Urinary bladder (tissue), 4 donors: ENCODE measurements at places on chromosomes 3 and 15.

- no peak for DNase-seq
Observed at GRCh38 chr15:76337696-76338485, 1.3 kb downstream of the ISL2 start.

- no peak for DNase-seq
Observed at GRCh38 chr3:61701011-61701410, 139.6 kb downstream of the PTPRG start.

DNA sequence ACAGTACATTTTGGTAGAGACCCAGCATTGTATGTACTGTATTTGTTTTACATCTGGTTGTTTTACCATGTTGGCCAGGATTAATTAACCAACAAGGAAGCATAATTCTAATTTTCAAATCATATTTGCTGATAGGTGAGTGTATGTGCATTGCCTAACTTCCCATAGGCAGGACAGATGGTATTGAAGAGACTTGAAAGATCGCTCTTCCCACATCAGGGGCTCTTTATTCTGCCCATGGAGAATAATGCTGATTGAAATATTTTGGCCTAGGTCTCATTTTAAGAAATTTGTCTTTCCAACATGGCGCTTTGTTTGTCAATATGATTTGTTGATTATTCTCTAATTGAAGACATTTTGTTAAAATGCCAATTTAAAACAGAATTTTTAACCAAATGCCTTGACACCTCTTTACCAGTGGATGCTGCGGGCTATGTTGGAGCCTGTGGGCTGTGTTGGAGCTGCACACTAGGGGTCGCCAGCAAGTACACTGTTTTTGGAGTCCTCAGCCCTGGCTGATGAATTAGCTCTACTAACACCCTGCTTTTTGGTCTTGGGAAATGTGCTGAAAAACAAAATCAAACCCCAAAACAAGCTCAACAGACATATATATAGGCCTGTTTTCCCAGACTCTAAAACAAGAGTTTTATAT is 5.3 kb downstream of the P2RY12 start:
- no peak for DNase-seq

- no peak for DNase-seq
Observed at GRCh38 chr3:188185717-188186251, 31.8 kb downstream of the LPP start.

- no peak for DNase-seq
Observed at GRCh38 chr15:83372434-83372891, 74.7 kb upstream of the SH3GL3 start.

GRCh38 chr3:164194842-164195241 is 883.5 kb downstream of the SI start:
- no peak for DNase-seq

GRCh38 chr3:128466840-128467541 is at the start of gene DNAJB8:
TSS of gene DNAJB8 (minus strand) at chr3:128466890. CDS start at chr3:128463245, 3,645 bp downstream.
- DNase-seq, result no peak

GRCh38 chr3:194488055-194488742 is 1.4 kb upstream of the ATP13A3 start:
- DNase-seq, result no peak

- DNase-seq, result no peak
Observed at GRCh38 chr3:157087780-157088600, 72.0 kb downstream of the CCNL1 start.

DNA sequence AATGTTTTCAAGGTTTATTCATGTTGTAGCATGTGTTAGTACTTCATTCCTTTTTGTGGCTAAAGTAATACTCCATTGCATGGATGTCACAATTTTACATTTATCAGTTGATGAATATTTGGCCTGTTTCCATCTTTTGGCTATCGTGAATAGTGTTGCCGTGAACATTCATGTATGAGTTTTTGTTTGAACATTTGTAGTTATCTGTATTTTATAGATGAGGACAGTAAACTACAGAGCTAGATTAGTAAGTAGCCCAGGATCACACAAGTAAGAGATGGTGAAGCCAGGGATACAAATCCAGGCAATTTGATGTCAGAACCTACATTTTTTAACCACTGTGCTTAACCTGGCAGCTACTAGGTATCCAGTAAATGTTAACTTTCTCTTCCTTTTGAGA is 63.2 kb downstream of the ASTE1 start:
- DNase-seq, result no peak

GRCh38 chr15:58520464-58520863 is 88.7 kb downstream of the LIPC start:
- no peak for DNase-seq

- no peak for DNase-seq
Observed at GRCh38 chr15:51185213-51186159, 90.8 kb upstream of the TNFAIP8L3 start.

- DNase-seq, result no peak
Observed at GRCh38 chr15:68583936-68584755, 5.4 kb downstream of the CORO2B start.

DNA sequence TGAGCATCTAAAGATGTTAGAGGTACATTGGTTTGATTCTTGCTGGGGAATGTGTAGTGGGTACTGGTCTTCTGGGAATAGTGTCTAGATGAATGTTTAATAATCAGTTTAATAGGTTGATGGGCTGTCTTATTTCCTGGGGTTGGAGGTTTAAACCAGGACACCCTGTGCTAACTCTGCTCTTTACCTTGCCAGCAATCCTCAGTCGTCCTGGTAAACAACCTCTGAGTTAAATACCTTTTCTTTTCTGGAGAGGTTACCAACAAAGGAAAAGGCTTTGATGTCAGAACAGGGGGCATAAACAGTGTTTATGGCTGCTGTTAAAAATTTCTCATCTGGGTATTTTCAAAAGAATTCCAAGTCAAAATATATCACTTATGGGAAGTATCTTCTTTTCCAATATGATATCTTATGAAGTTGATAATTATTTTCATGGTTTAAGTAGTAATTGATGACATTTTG is 23.5 kb downstream of the MITF start:
- DNase-seq, result no peak

GRCh38 chr3:5690904-5691532 is 503.5 kb downstream of the EDEM1 start:
- no peak for DNase-seq

- DNase-seq, result no peak
Observed at GRCh38 chr3:126040386-126040785, 43.5 kb downstream of the SLC41A3 start.

- peak; percentile 85 for DNase-seq
Observed at GRCh38 chr3:107235928-107236315, 141.3 kb upstream of the CCDC54 start.

GRCh38 chr3:193148688-193149473 is 92.1 kb upstream of the PLAAT1 start:
- no peak for DNase-seq

- DNase-seq, result no peak
Observed at GRCh38 chr3:149860881-149861280, 47.9 kb downstream of the RNF13 start.

DNA sequence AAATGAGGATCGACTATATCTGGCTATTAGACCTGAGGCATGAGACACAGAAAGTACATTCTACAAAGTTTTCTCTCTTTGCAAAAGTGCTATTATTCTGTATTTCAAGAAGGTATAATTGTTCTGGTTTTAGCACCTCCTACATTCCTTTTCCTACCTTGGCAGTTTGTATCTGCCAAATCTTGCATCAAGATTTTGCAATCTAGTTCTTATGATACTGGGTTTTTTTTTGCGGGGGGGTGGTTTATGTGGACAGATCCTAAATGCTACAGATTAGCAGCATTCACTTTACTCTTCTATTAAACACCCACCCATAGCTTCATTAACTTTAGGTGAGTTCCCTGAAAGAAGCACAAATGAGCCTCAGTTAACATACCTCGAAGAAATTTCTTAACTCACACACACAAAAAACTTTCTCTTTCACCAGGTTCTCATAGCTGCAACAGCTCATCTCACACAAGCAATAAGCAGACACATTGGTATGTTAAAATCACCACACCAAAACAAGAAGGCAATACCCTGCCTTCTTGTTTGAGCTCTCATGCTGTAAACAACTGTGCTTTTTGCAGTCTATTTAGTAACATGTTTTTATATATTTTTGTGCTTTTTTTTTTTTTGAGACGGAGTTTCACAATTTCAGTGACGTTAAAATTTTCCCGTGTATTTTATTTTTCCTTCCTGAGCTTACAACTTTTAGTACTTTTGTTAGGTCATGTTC is 73.0 kb upstream of the VGLL4 start:
- no peak for DNase-seq

DNA sequence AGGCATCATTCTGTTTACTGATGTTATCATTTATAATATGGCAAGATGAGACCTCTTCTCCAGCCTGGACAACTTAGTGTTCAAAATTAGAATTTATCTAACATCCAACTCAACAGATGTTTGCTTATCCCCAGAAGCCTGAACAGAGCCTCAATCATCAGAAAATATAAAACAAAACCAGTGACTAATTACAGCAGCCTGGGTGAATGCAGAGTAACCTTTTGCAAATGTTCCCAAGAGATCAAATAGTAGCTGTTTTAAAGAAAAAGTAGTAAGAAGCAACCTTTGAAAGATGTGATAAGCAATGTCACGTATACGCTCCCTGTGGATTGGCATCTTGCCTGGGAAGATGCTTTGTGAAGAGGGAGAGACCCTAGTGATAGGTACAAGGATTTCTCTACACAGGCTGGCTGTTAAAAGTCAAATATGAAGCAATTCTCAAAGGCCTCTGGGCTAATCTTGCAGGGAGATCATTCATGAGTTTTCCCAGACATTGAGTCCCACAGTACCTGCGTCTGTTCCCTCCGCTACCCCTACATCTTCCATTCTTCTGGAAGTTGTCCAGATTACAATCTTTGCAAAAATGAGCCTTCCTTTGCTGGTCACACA is 39.3 kb upstream of the PRICKLE2 start:
- no peak for DNase-seq

- DNase-seq, result no peak
Observed at GRCh38 chr3:183808355-183808754, 17.0 kb downstream of the MAP6D1 start.

- no peak for DNase-seq
Observed at GRCh38 chr3:52384019-52384761, 60.7 kb downstream of the SEMA3G start.

DNA sequence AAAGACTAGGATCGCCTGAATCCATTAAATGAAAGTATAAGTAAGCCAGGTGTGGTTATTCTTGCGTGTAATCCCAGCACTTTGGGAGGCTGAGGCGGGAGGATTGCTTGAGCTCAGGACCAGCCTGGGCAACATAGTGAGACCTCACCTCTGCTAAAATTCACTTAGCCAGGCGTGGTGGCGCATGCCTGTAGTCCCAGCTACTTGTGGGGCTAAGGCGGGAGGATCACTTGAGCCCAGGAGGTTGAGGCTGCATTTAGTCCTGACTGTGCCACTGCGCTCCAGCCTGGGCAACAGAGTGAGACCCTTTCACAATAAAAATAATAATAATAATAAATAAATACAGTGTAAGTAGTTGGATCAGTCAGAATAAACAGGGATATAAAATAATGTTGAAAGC is 25.5 kb upstream of the HYKK start:
- no peak for DNase-seq
